ENCODE measurements at places on chromosomes 13 and 19.

DNA sequence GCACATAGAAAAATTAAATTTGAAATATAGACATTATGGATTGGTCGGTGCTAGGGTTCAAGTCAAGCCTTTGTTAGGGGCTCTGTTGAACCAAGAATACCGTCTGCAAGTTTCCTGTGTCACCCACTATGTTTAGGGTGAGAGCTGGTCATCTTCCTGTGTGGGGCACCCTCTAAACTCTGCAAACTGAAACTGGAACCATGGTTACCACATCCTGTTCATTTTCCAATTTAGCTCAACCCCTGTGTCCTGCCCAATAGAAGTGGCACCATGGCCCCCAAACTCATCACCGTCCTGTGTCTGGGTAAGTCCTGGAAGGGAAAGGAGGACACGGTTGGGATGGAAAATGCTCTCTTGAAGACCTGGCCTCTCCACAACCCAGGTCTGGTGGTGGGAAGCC, 29.9 kb downstream of the LAIR2 start:
- peak; percentile 70 for DNase-seq

- DNase-seq = no peak
Observed at GRCh38 chr13:111323549-111323948, 3.1 kb downstream of the TEX29 start.

- DNase-seq = peak; percentile 89
Observed at GRCh38 chr13:26254583-26255111, 718 bp downstream of the CDK8 start.

DNA sequence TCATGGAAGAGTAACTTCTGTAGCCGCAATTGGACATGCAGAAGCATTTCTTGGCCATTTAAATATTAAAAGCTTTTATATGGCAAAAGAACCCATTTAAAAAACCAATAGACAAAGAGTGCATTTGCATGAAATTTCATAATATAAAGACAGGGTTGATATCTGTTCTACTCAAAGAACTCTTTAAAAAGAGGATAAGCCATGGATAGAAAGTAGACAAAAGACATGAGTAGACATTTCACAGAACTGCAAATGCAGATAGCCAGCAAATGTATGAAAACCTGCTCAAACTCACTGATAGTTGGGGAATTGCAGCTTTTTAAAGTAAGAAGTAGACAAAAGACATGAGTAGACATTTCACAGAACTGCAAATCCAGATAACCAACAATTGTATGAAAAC, 218.1 kb downstream of the SHISA2 start:
- DNase-seq = no peak

Data from activated CD4-positive, alpha-beta T cell treated with anti-CD3 and anti-CD28 coated beads, Interleukin-2, amount 10 ng/mL, durations not matched to agents 24 days and 14 days (primary cell).